Central memory CD8-positive, alpha-beta T cell (primary cell): ENCODE measurements at places on chromosomes 5 and 9.

DNA sequence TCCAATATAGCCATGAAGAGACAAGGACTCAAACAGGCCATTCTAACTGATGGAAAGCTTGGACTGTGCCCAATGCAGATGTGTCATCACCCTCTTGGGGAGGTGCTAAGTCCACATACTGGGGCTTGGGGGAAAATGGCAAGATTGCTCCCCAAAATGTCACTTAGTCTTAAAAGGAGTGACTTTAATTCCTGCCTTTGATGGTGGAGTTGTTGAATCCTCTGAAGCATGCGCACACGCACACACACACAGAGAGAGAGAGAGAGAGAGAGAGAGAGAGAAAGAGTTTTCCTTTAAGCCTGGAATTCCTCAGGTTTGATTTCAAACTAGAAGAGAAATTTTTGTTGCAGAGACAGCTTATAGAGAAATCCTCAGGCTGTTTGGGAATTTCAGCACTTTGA is 161.9 kb upstream of the GAS1 start:
- H3K36me3 ChIP-seq, result no peaks in the 10 kb centered on the region
- H3K27ac ChIP-seq, result no peak overlapping the region
- H3K4me1 ChIP-seq, result no peaks in the 10 kb centered on the region
- DNase-seq, result no peak
- H3K27me3 ChIP-seq, result peaks cover 35% of the 10 kb centered on the region
- H3K4me3 ChIP-seq, result no peak overlapping the region

GRCh38 chr5:7329712-7330111 is 66.2 kb upstream of the ADCY2 start:
- no peak overlapping the region for H3K27ac ChIP-seq
- DNase-seq, result no peak
- no peaks in the 10 kb centered on the region for H3K27me3 ChIP-seq
- no peak overlapping the region for H3K4me3 ChIP-seq
- no peaks in the 10 kb centered on the region for H3K36me3 ChIP-seq

- H3K4me1 ChIP-seq, result no peaks in the 10 kb centered on the region
- no peaks in the 10 kb centered on the region for H3K36me3 ChIP-seq
- no peak overlapping the region for H3K4me3 ChIP-seq
- H3K27me3 ChIP-seq, result peaks cover 15% of the 10 kb centered on the region
- DNase-seq, result no peak
These were observed 5.7 kb downstream of the C9orf152 start for GRCh38 chr9:110202232-110202631.

GRCh38 chr9:1440256-1440655 is 390.1 kb downstream of the DMRT2 start:
- no peaks in the 10 kb centered on the region for H3K27me3 ChIP-seq
- no peaks in the 10 kb centered on the region for H3K36me3 ChIP-seq
- DNase-seq, result no peak
- H3K4me1 ChIP-seq, result no peaks in the 10 kb centered on the region
- no peak overlapping the region for H3K27ac ChIP-seq

DNA sequence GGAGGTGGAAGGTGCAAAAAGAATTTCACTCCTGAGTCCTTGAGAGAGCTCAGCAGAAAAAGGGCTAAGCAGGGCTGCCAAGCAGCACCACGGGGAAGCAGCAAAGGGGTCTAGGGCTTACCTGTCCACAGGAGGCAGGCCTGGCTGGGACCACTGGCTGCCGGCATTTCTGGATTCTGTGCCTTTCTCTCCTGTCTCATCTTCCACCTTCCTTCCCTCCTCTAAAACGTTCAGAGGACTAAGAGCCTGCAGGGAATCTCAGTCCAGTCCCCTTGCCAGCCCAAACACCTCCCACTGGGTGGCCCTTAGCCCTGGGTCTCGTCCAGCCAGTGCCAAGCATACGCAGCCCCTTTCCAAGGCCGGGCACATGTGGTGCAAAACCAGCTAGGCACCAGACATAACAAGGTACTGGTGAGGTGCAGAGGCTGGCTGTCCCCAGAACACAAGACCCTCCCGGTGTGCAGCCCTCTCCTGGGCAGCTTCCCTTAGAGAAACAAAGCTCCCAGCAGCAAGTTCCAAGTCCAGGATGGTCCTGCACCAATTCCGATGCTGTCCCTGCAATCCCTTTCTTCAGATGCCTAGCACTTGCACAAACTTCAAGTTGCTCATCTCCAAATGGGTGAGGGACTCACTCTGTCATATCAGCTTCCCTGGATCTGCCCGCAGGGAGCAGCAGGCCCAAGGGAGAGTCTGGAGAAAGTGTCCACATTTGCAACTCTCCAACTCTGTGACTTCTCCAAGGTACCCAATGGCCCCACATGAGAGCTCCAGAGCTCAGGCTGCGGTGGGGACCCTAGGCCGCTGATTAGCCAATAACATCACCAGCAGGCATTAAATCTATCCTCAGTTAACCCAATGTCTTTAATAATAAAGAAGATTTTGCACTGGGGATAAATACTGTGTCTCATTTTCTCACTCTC is 126.3 kb downstream of the C5orf15 start:
- no peak overlapping the region for H3K27ac ChIP-seq
- peaks cover 44% of the 10 kb centered on the region for H3K27me3 ChIP-seq
- no peak for DNase-seq
- no peak overlapping the region for H3K4me3 ChIP-seq
- H3K36me3 ChIP-seq, result no peaks in the 10 kb centered on the region

- DNase-seq, result peak; percentile 14
- peak overlapping the region; percentile 85 for H3K4me3 ChIP-seq
- H3K36me3 ChIP-seq, result peaks cover 83% of the 10 kb centered on the region
- no peaks in the 10 kb centered on the region for H3K27me3 ChIP-seq
- H3K4me1 ChIP-seq, result peaks cover 65% of the 10 kb centered on the region
- H3K27ac ChIP-seq, result peak overlapping the region; percentile 87
These were observed 3.4 kb downstream of the NPM1 start for GRCh38 chr5:171390883-171391677.

DNA sequence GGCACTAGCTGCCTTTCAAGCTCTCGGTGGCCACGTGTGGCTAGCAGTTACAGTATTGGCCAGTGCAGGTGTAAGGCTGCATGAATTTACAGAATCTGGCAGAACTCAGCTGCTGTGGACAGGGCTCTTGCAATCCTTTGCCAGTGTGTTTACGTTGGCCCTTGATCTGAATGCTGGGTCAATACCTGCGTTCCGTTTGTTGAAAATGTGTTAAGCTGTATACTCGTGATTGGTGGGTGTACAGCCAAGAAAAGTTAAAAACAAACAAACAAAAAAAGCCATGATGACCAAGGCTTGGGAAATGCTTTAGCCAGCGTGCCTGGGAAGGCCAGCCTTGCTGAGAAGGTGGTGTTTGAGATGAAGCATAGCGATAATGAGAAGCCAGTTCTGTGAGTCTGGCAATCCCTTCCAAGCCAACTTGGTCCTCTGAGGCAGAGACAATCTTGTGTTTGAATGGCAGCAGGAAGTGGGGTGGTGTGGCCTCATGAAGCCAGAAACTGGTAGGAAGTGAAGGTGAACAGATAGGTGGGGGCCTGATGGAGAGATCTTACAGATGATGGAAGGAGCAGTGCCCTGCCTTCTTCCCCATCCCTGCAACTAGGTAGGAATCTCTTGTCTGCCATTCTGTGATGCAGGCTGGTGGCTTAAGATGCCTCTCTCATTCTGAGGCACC is 820 bp upstream of the CFAP90 start:
- peaks cover 36% of the 10 kb centered on the region for H3K27me3 ChIP-seq
- peak overlapping the region; percentile 76 for H3K4me3 ChIP-seq
- no peak for DNase-seq
- peaks cover 16% of the 10 kb centered on the region for H3K4me1 ChIP-seq

DNA sequence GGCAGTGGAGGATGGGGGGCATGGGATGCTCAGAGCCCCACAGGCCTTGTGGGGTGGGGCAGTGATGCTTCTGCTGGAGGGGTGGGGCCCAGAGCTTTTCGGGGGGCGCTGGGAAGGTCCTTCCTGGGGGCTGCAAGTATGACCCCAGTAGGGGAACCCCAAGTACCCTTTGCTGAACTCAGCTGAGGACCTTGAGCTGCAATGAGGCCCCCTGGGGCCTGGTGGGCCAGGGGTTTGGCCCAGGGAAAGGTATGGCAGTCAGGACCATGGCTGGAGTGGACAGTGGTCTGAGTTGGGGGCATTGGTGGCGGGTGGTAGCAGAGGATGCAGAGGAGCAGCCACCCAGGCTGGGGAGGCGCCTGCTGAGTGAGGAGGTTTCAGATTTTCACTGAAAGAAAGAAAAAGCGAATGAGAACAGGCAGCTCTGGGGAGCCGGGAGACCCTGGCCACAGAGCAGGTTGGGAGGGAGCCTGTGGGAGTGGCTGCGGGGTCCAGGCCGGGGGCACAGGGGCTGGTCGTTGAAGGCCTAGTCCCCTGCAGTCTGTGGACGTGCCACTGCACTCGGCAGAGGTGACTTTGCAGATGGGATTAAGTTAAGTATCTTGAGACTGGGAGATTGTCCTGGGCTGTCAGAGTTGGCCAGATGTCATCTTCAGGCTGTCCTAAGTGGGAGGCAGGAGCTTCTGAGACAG is 19.2 kb downstream of the WNK2 start:
- H3K27ac ChIP-seq, result no peak overlapping the region
- no peak for DNase-seq
- no peaks in the 10 kb centered on the region for H3K36me3 ChIP-seq
- H3K27me3 ChIP-seq, result no peaks in the 10 kb centered on the region

GRCh38 chr5:135667204-135667603 is 88.4 kb upstream of the CXCL14 start:
- no peak for DNase-seq
- H3K27me3 ChIP-seq, result peaks cover 61% of the 10 kb centered on the region
- H3K4me1 ChIP-seq, result no peaks in the 10 kb centered on the region
- no peak overlapping the region for H3K27ac ChIP-seq
- no peak overlapping the region for H3K4me3 ChIP-seq

GRCh38 chr5:15510092-15510491 is 10.1 kb downstream of the FBXL7 start:
- H3K4me1 ChIP-seq, result no peaks in the 10 kb centered on the region
- H3K36me3 ChIP-seq, result no peaks in the 10 kb centered on the region
- DNase-seq, result no peak
- no peak overlapping the region for H3K27ac ChIP-seq
- H3K4me3 ChIP-seq, result no peak overlapping the region

GRCh38 chr5:180915924-180916323 is 17.0 kb downstream of the BTNL8 start:
- no peak for DNase-seq
- peaks cover 31% of the 10 kb centered on the region for H3K27me3 ChIP-seq
- H3K36me3 ChIP-seq, result no peaks in the 10 kb centered on the region
- H3K27ac ChIP-seq, result no peak overlapping the region

DNA sequence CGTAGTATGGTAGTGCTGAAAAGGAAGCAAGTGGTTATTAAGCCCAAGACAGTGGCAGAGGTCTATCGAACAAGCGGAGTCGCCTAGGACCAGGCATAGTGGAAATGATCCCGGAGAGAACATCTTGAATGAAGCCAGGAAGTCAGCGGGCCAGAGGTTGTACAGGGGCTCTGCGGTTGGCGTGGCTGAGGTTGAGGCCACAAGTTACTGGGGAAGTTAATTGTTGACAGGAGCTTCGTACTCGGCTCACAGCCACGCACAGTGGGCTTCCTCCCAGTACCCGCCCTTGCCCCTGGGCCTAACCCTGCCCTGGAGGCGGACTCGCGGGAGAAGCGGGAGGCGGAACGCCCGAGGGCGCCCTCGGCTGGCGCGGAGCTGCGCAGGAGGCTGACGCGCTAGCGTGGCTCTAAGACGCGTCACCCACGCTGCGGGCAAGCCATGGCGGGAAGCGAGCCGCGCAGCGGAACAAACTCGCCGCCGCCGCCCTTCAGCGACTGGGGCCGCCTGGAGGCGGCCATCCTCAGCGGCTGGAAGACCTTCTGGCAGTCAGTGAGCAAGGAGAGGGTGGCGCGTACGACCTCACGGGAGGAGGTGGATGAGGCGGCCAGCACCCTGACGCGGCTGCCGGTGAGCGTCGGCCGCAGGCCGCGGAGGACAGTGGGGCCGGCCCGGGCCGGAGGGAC is at the start of gene FBXO4:
Gene FBXO4 (plus strand): TSS at position 410 of the 683 bp plus-strand sequence. CDS start 29 bp downstream, at position 439.
- peak within 1 kb of the TSS; percentile 96 for H3K27ac ChIP-seq
- DNase-seq, result peak; percentile 84

DNA sequence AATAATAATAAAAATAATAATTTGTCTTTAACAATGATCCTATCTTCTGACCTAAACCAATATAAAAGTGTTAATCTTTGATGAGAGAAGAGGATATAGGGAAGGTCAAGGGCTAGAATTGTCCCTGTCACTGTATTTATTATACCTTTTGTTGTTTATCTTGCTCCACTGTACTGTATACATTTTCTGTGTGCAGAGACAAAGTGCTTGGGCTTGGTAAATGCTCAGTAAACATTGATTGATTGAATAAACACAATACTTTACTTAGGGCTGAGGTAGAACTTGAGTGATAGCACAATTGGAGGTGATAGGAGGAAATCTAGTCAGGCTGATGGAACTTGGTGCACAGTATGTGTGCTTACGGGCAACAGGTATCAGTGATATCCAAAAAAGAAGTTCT is 161.2 kb downstream of the ARRDC3 start:
- no peaks in the 10 kb centered on the region for H3K36me3 ChIP-seq
- H3K27me3 ChIP-seq, result no peaks in the 10 kb centered on the region
